Thymus (tissue), 14 donors: ENCODE measurements at places on chromosomes 12 and 14. TPM values are rescaled to one million over a fixed set of nuclear protein-coding genes. Genes with fewer than 3 reads are reported as not detected.
A peak's percentile ranks its signal among the peaks of the same experiment; 100 is the strongest.

DNA sequence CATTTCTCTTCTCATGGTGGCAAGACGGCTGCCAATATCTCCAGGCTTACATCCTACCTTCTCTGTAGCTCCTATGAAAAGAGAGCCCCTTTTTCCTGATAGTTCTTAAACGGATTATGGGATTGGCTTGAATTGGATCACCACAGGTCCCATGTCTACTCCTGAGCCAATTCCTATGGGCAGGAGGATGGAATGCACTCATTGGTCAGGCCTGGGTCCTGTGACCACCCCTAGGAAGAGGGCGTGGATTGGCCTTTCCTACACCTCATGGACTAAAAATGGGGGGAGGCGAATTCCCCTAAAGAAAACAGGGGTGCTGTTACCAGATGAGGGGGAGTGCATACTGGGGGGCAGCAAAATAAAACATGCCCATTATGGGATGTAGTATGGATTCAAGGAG is 108.8 kb downstream of the PTPN11 start:
- no peak for DNase-seq

- DNase-seq, result no peak
Observed at GRCh38 chr12:31406345-31406744, 80.4 kb upstream of the SINHCAF start.

GRCh38 chr14:89027097-89027740 is 202.8 kb downstream of the TTC8 start:
- DNase-seq, result no peak

GRCh38 chr14:57182760-57183503 is 85.8 kb downstream of the EXOC5 start:
- no peak for DNase-seq

- no peak for DNase-seq
Observed at GRCh38 chr14:86115972-86116371, 586.0 kb downstream of the FLRT2 start.

- no peak for DNase-seq
Observed at GRCh38 chr12:772056-772697, 19.8 kb downstream of the WNK1 start.

GRCh38 chr12:106586803-106587684 is 4.2 kb downstream of the RFX4 start:
- DNase-seq, result no peak

DNA sequence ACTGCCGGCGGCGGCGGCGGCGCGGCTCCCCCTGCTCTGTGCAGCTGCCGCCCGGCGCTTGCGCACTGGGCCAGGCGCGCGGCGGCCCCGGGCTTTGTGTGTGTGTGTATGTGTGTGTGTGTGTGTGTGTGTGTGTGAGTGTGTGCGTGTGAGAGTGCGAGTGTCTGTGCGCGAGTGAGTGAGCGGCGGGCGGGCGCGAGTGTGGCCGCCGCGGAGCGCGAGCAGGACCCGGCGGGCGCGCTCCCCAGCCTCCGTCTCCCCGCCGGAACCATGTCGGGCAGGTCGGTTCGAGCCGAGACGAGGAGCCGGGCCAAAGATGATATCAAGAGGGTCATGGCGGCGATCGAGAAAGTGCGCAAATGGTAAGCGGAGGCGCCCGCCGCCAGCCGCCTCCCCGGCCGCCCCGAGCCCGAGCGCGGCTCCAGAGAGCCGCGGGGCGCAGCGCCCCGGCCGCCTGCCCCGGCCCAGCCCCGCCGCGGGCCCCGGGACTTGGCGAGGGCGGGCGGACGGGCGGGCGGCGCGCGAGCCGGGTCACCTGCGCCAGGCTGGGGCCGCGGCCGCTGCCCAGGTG is at the start of gene BCL7A:
BCL7A (plus strand) TSS at position 63 of the 571 bp plus-strand sequence; CDS start at position 271, 208 bp downstream.
- peak; percentile 83 for DNase-seq

GRCh38 chr12:51023625-51024382 is 2.4 kb downstream of the SLC11A2 start:
- no peak for DNase-seq

DNA sequence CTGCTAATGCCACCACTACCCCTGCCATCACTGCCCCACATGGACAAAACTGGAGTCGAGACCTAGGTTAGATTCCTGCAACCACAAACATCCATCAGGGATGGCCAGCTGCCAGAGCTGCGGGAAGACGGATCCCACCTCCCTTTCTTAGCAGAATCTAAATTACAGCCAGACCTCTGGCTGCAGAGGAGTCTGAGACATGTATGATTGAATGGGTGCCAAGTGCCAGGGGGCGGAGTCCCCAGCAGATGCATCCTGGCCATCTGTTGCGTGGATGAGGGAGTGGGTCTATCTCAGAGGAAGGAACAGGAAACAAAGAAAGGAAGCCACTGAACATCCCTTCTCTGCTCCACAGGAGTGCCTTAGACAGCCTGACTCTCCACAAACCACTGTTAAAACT is 7.1 kb upstream of the OAS2 start:
- no peak for DNase-seq

DNA sequence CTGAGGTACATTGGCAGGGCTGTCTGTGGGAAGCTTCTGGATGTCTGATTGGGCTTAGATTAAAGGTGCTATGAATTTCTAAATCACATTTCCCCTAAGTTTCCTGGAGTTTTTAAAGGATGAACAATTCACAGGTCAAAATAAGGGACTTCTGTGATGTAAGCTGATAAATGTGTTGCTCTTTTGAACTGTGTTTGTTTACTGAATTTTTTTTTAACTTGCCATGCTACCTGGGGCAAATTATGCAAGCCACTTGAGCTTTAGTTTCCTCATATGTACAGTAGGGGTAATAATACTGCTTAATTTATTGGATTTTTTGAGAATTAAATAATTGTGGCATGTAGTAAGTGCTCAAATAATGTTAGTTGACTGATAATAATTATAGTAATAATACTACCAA is 52.8 kb upstream of the CCDC91 start:
- DNase-seq, result no peak

DNA sequence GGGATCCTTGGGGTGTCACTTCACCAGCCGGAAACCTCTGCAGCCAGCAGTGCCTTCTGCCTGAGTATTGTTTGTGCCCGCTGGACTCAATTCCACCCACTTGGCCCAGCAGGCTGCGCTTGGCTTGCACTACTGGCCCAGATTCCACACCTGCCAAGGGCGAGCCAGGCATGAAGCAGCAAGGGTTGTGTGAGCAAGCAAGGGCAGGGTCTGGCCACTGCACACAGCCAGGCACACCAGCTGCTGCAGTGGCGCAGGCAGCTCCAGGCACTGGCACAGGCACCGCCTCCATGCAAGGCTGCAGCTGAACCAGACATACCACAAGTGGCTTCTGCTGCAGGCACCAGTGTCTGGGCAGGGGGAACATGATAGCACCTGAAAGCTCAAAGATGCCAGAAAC is 99.5 kb downstream of the NUAK1 start:
- DNase-seq, result no peak

DNA sequence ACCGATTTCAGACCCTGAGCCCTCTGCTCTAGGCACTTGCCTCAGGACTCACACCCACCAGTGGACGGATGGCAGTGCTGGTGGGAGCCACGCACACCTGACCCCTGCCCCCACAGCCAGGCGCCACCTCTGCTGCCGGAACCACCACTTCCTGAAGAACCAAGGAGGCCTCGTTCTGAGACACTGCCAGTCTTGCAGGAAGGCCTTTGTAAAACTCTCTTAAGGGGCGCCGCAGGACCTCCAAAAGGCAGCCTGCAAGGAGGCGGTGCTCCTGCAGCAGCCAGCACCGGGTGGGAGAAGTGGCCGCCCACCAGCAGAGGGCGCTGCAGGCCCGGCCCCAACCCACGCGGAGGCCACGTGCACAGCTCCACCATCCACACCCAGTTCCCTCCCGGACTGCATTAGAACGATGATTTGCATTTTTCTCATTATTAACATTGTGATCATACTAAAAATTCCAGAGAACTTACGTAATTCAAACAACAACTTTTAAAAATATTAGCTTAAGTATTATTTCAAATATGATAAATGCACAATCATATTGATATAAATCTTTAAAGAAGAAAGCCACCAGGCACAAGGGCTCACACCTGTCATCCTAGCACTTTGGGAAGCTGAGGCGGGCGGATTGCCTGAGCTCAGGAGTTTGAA is 12.8 kb downstream of the STX2 start:
- no peak for DNase-seq

DNA sequence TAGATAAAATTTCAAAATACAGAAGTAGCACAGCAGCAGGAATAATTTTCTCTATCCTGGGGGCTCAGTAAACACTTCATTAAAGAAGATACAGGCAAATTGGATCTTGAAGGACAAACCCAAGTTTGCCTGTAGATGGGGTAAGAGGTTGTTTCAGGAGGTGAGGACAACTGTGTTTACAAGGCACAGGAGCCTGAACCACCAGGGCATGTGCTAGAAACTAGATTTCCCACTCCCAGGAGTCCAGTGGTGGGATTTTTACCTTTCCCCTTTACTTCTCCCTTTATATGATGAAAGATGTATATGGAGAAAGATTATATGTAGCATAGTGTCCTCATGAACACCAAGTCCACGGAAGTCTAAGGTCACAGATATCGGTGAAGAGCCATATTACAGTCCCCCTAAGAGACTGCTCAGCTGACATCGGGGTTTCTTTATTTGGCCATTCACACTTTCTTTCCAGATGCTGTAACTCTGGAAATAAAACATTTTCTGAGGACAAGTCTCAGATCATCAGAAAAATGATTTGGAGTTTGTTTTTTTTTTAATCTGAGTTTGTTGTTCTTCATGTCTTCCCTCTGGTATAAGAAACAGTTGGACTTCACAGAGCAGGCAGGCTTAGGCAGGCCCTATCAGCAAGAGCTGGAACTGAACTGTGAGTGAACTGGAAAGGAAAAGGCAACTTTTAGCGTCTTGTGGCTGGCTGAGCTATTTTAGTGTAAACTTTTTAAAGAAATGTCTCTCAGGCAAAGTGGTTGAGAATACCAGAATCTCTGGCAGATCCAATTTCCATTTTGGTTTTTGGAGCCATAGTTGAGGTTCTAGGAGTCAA is 8.0 kb upstream of the EVL start:
- DNase-seq, result peak; percentile 75

DNA sequence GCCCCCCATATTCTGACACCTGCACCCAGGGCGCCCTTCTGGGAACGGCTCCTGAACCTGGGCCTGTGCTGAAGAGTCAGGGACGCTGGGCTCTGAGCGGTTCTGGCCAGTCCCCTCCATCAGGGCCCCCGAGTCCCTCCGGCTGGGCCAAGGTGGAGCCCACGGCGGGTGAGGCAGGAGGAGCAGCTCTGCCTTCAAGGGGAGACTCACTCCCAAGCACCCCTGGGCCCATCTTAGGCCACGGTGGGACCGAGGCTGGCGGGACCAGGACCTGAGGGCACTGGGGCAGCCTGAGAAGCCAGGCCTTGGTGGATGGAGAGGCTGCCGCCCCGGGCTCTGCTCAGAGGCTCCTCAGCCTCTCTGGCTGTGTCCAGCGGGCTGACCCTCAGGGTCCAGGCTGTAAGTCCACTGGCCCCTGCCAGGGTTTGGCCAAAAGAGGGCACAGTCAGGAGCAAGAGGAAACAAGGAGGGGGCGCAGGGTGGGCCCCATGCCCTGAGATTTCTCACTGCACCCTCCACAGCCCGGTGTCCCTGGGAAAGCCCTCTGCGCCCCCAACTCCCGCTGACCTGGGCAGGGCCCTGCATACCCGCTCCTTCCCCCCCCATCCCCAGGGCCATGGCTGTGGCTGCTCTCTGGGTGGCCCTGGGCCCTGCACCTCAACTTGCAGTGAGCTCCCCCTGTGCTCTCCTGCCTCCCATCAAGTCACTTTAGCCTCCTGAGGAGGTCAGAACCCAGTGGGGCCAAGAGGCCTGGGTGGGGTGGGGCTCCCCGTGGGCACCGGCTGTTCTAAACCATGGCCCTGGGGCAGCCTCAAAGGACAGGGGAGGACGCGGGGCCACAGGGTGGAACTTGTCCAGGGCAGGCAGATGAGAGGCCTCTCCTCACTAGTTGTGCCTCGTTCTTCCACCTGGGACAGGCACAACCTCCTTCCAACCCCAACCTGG is 266.4 kb upstream of the SFSWAP start:
- DNase-seq, result no peak

- no peak for DNase-seq
Observed at GRCh38 chr12:121112496-121112895, 20.2 kb upstream of the P2RX7 start.

DNA sequence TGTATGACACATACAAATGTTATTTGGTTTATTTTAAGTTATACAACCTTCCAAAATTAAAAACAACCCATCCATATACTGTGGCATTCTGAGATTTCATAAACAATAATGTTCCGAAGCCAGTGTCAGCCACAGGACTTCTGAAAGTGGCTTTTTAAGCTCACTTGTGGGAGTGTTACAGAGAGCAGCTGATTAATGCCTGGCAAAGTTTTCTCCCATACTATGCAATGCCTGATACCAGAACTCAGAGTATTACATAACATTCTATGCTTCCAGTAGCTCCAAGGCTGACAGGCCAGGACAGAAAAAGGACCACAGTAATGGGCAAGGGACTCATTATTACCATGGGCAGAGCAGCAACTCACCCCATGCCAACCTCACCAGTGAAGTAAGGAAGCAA is 29.3 kb downstream of the NELL2 start:
- no peak for DNase-seq

DNA sequence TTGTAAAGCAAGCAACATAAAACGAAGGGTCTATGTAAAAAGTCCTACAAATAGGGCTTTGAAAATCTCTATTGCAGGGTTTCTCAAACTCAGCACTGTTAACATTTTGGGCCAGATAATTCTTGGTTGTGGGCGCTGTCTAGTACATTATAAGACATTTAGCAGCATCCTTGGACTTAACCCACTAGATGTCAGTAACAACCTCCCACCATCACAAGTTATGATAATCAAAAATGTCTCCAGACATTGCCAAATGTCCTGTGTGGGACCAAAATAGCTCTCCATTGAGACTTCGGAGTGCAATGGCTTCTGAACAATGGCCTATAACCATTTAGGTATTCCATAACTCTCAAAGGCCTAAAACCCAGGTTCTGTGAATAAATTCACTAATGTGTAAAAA is 22.9 kb upstream of the DHRS7 start:
- DNase-seq, result no peak

GRCh38 chr12:25458047-25458552 is 95.0 kb downstream of the LMNTD1 start:
- no peak for DNase-seq

- DNase-seq, result no peak
Observed at GRCh38 chr12:90851800-90852718, 102.9 kb downstream of the CCER1 start.

The CLEC2B gene
- total RNA-seq, result 29.7 TPM

The GPRC5D gene
- not detected for total RNA-seq

The KRT7 gene
- total RNA-seq, result 2.8 TPM

The CLEC9A gene
- total RNA-seq, result 16.2 TPM

The DGKA gene
- 326 TPM for total RNA-seq

The NT5DC3 gene
- total RNA-seq, result 1.6 TPM

The AMN gene
- 2.0 TPM for total RNA-seq

The KRT75 gene
- total RNA-seq, result 0.14 TPM

The OVCH1 gene
- total RNA-seq, result 0.19 TPM

The TDRD9 gene
- total RNA-seq, result 0.76 TPM

The CLEC14A gene
- total RNA-seq, result 4.8 TPM

The NELL2 gene
- total RNA-seq, result 8.4 TPM

The TMEM179 gene
- 0.09 TPM for total RNA-seq

The TGFB3 gene
- total RNA-seq, result 9.0 TPM

The TROAP gene
- 22.1 TPM for total RNA-seq

The RFX4 gene
- 0.05 TPM for total RNA-seq
